ENCODE measurements at places on chromosomes 4 and X. TPM values are rescaled to one million over a fixed set of nuclear protein-coding genes. Genes with fewer than 3 reads are reported as not detected.

FAAH2 gene
- total RNA-seq = 9.1 TPM

- DNase-seq = no peak
Measured at GRCh38 chrX:1248331-1249061, 20.1 kb upstream of the CSF2RA start.

DNA sequence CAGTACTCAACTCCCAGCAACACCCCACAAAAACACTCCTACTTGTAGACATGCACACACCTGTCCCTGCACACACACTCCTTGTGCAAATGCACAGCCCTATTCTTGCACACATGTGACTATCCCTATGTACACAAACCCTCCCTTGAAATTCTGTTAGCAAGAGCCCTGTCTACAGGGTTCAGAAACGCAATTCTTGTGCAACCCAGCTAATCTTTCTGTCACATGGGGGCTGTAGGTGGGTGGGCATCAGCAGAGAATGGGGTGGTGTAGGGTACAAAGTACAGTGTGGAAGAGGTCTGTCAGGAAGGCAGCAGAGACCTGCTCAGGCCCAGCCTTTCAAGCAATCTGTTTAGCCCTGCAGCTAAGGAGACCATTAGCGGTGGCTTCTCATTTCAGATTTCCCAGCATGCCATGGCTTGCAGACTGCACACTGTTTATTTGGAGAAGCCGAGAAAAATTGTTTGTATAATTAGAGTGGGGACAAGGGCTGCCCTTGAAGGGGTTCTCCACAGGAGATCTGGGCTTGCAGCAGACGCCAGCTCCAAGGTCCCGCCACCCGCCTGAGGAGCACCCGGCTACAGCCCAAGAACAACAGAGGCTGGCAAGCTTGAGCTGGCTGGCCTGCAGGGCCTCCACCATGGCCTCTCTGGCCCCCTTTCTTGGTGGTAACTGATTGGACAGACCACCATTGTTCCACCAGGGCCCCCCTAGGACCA lies 144.0 kb upstream of the PJA1 start:
- DNase-seq = no peak

DNA sequence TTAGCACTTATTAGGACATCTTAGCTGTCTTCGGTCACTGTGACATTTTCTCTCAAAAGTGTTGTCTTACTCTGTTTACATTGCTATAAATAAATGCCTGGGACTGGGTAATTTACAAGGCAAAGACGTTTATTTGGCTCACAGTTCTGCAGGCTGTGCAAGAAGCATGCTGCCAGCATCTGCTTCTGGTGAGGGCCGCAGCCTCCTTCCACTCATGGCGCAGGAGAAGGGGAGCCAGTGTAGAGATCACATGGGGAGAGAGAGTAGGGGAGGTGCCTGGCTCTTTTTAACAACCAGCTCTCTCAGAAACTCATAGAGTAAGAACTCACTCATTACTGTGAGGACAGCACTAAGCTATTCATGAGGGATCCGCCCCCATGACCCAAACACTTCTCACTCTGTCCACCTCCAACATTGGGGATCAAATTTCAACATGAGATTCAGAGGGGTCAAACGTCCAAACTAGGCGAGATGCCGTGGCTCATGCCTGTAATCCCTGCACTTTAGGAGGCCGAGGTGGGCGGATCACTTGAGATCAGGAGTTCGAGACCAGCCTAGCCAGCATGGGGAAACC lies 43.5 kb upstream of the HERC6 start:
- no peak for DNase-seq

GRCh38 chr4:142128529-142128928 lies 492.1 kb downstream of the IL15 start:
- DNase-seq = no peak

All from ureter (tissue), 1 donor.